D341Med (cell line): ENCODE measurements at places on chromosomes 3 and 15.

DNA sequence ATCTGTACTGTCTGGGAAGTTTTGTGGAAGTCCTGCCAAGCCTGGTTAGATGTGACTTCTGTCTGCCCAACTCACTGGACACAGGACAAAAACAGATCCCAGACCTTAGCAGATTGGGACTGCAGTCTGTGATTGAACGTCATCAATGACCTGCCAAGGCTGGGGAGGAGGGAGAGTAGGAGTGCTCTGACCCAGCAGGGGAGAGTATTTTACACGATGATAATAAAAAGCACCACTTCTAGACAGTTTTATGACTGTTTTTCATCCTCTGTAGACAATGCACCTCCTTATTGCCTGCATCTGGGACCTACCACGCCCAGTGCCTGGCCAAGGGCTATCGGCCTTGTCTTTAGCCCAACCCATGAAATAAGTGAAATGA, 102.3 kb upstream of the NR2E3 start:
- no peak for DNase-seq

DNA sequence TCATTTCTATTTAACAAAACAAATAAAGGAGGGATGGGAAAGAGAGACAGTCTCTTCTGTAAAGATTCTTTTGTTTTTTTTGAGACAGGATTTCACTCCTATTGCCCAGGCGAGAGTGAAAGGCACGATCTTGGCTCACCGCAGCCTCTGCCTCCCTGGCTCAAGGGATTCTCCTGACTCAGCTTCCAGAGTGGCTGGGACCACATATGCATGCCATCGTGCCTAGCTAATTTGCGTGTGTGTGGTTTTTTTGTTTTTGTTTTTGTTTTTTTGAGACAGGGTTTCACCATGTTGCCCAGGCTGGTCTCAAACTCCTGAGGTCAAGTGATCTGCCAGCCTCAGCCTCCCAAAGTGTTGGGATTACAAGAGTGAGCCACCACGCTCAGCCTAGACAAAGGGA, 23.3 kb downstream of the STAG1 start:
- no peak for DNase-seq

DNA sequence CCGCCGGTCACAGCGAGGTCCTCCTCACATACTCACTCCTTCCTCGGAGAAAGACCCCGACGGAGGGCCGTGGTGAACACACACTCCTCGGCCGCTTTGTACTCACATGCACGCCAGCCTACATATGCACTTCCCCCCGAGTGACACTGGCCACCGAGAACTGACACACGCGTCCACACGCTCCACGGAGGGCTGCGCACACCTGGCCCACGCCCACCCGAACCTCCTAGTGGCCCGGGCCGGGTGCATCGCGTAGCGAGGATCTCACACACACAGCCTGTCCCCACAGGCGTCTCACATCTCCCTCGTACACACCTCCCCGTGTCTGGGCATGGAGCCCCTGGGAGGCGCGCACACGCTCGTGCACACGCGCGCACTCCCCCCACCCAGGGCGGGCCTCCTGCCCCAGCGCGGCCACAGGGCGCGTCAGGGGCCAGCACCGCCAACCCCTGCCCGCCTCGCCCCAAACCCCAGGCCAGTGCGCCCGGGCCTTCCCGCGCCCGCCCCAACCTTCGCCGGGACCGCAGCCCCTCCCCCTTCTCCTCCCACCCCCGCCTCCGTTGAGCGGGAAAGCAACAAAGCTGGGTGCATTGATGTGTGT, 411 bp upstream of the C3orf70 start:
- DNase-seq, result no peak

- DNase-seq, result no peak
Observed at GRCh38 chr15:36161108-36161507, 418.3 kb upstream of the CDIN1 start.

GRCh38 chr15:80779658-80780415, 667 bp downstream of the CEMIP start:
- DNase-seq, result peak; percentile 63

DNA sequence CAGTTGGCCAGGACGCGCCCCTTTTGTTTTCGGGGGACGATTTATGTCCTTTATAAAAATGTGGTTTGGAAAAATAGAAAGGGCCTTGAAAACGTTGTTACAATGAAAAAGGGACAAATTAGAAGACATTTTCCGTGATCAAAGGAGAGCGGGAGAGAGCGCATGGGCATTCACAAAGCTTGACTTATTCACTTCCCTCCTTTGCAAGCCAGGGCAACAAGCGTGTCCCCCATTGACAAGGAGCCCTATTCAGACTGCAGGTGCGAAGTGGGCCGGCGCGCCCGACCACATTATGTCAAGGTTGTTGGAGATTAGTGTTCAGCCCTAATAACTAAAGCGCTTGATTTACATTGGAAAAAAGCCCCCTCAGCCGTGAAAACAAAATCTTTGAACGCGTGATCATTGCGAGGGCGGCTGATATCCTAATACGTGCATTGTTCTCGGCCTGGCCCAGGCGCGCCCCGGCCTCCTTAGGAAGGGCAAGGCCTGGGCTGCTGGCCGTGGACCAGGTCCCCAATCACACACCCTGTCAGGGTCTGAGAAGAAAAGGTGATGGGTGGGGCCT, 25.9 kb downstream of the ZIC4 start:
- no peak for DNase-seq

DNA sequence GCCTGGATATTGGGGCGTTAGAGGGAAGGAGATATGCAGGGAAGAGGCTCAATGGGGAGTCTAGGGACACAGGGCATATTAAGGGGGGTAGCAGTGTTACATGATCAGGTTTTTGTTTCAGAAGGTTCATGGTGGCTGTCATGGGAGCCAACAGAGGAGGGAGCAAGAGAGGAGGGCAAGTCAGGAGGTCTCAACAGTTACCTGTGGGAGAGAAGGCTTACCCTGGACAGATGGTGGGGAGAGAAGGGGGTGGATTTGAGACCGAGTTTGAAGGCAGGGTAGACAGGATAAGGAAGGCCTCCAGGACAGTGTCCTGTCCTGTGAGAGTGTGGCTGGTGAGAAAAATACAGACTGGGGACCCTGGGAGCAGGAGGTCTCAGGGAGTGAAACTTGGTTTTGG, 3.8 kb upstream of the WNT7A start:
- no peak for DNase-seq

DNA sequence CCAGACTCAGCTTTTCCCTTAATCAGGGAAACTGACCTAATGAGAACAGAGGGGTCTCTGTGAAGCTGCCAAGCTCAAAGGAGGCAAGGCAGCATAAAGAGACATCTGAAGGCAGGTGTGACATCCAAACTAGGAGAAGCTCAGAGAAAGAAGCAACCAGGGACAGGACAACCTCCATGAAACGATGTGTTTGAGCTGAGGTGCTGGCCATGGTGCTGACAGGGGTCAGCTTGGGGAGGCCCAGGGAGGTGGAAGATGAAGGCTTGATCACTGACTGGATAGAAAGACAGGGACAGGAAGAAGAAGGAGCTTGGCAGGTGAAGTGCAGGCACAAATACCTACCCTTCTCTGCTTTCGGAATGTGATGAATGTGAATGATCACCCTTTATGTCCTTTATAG, 179.5 kb upstream of the NSMCE3 start:
- DNase-seq, result no peak

DNA sequence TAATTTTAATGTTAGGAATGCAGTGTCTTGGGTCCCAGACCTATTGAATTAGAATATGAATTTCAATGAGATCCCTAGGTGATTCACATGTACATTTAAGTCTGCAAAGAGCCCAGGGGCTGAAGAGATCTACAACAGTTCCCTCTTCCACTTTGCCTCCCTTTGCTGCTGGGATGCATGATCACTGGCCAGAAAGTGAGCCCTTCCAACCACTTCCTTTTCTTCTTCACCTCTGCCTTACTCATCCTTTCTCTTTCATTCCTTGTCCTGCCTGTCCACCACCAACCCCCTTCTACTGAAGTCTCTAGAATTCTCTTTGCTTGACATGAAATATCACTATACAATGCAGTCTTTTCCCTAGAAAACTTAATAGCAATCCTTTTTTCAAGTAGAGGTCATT, 222.4 kb upstream of the LRIG1 start:
- DNase-seq, result no peak

GRCh38 chr15:94844538-94845389, 613.4 kb downstream of the MCTP2 start:
- peak; percentile 22 for DNase-seq

DNA sequence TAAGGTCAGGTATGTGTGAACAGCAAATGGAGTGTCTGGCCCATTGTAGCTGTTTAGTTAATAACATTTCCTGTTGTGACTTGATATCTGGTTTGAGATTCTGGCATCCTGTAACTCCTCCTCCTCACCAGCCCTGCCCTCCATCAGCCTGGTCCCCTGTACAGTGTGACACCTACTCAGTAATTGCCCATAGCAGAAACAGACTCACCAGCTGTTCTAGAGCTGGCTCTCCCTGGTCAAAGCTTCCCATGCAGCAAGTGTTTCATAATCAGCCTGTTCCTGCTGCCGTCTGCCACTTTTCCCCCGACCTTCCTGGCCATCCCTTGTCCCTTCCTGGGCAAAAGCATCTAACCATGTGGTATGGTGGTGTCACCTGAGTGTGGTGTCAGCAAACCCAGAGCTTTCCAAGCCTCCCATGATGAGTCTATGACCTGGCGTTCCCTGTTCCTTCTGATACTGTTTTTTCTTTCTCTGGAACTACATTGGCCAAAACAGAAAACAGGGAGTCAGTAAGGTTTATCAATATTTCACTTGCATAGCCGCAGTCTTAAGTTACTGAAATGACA, 55.4 kb downstream of the B3GALNT1 start:
- DNase-seq, result no peak

DNA sequence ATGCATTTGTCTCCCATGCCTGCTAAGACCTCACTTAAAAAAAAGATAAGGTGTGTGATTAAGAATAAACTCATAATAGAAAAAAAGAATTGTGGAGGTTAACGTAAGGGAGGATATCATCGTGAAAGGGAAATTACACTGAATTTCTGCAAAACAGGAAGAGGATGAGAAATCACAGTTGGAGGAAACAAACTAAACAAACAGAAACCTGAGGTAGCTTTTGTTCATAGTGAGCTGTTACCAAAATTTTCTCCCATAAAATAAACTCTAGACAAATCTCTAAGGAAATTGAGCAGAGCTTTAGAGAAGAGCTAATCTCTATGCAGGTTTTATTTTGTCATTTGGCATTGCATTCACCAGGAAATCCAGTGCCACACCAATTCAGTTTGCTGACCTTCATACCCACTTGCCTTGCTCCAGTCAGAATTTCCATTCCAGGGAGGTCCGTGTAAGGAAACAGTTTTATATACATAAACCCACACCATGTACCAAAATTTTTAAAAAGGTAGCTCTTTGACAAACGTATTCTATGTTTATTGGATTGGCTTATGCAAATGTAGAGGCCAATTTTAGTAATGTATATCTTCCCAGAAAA, 231.2 kb downstream of the MBNL1 start:
- DNase-seq, result no peak

DNA sequence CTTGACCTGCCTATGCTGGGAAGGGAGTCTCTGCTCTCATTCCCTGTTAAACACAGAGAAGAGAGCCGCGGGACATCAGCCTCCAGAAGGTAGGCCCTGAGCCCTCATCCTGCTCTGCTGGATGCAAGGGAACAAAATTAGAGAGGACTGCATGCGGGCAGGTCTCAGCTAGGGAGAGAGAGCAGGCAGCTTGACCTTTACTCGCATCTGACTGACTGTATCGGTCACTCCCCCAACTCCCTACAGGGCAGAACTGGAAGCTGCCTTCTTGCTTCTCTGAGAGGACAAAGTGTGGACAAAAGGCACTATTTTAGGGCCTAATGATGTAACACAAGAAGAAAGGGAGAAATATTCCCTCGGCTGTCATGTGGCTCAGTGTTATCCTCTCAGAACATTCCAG, 38.7 kb upstream of the ATOSA start:
- no peak for DNase-seq

DNA sequence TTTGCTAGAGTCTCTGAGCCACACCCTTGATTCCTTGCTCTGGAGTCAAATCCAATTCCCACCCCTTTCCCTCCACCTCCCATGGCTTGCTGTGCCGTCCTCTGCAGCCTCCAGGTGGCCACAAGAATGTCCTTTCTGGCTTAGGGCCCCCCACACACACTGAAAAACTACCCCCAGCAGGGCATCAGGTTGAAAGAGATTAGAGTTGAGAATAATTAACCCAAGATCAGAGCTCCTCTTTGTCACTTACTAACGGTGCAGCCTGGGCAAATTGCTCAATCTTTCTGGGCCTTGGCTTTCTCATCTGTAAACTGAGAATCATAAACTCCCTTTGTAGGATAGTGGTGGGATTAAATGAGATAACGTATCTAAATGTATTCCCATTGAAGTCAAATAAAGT, 78.5 kb downstream of the MRPL46 start:
- no peak for DNase-seq

GRCh38 chr3:14289590-14290461, 111.2 kb downstream of the LSM3 start:
- no peak for DNase-seq

GRCh38 chr15:74682954-74683353, 12.9 kb downstream of the EDC3 start:
- no peak for DNase-seq

GRCh38 chr15:57827971-57828370, 121.5 kb downstream of the POLR2M start:
- no peak for DNase-seq

- no peak for DNase-seq
Observed at GRCh38 chr3:143209715-143210059, 90.1 kb downstream of the CHST2 start.

DNA sequence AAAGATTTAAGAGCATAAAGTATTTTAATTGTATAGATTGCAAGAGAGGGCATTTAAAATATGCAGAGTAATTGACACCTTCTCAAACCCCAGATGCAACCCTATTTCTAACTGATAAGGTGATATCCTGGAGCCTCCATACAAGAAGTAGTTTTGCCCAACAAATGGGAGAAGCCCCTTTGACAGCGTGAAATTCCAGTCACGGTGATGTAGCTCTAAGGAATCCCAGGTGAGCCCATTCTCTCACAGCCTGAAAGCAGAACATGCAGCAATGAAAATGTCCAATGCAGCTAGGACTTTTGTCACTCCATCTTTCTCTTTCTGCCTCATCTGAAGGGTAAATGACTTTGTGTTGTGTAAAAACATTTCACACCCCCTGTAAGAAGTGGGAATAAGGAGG, 96.4 kb downstream of the TMEM212 start:
- no peak for DNase-seq

DNA sequence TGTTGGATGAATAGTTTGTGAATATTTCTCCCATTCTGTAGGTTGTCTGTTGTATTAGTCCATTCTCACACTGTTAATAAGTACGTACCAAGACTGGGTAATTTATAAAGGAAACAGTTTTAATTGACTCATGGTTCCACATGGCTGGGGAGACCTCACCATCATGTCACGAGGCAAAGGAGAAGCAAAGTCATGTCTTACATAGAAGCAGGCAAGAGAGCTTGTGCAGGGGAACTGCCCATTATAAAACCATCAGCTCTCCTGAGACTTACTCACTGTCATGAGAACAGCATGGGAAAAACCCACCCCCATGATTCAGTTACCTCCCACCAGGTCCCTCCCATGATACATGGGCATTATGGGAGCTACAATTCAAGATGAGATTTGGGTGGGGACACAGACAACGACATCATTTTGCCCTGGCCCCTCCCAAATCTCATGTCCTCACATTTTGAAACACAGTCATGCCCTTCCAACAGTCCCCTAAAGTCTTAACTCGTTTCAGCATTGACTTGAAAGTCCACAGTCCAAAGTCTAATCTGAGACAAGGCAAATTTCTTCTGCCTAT, 133.2 kb downstream of the LMLN start:
- no peak for DNase-seq
